ENCODE measurements at places on chromosomes 3 and 15.

GRCh38 chr3:38067508-38068233, 28.7 kb downstream of the DLEC1 start:
- DNase-seq: no peak

DNA sequence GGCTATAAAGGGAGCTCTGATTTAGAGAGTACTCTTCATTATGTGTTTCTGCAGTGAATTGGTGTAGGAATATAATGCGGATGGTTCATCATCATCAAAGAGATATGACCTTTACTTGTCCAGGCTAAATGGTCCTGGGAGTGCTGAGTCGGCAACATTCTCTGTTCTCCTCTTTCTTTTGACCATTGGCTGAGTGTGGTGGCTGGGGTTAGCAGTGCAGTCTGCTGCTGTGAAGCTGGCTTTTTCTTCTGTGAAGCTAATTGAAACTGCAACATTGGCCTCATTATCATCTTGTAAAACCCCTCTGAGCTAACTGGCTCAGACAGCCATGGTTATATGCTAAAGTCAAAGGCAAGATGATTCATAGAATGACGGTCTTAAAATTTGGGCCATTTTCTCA, 83.8 kb downstream of the THRB start:
- DNase-seq: no peak

DNA sequence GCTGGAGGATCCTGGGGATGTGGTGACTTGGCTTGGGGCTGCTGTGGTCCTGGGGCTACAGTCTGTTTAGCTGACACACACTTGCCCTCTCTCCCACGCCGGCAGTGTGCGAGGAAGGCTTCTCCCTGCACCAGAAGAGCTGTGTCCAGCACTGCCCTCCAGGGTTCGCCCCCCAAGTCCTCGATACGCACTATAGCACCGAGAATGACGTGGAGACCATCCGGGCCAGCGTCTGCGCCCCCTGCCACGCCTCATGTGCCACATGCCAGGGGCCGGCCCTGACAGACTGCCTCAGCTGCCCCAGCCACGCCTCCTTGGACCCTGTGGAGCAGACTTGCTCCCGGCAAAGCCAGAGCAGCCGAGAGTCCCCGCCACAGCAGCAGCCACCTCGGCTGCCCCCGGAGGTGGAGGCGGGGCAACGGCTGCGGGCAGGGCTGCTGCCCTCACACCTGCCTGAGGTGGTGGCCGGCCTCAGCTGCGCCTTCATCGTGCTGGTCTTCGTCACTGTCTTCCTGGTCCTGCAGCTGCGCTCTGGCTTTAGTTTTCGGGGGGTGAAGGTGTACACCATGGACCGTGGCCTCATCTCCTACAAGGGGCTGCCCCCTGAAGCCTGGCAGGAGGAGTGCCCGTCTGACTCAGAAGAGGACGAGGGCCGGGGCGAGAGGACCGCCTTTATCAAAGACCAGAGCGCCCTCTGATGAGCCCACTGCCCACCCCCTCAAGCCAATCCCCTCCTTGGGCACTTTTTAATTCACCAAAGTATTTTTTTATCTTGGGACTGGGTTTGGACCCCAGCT, 2.9 kb upstream of the FES start:
- no peak for DNase-seq

GRCh38 chr15:98369081-98369716, 279.1 kb upstream of the IGF1R start:
- DNase-seq: no peak

DNA sequence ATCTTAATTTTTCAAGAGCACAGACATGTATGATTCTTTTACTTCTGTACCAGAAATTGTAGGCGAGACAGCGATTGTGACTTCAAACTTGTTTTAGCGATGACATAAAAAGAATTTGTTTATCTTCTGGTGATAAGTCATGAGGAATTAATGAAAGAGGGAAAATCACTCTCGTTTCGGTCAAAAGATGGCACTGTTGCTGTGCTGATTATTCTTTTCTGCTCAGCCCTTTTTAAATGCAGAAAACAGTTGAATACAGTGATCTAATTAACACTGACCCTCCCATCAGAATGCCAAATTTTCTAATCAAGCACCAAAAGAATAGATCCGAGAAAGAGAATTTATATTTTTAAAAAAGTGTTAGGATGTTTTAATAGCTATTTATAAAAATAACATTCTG, 52.6 kb downstream of the NSUN3 start:
- DNase-seq: no peak

DNA sequence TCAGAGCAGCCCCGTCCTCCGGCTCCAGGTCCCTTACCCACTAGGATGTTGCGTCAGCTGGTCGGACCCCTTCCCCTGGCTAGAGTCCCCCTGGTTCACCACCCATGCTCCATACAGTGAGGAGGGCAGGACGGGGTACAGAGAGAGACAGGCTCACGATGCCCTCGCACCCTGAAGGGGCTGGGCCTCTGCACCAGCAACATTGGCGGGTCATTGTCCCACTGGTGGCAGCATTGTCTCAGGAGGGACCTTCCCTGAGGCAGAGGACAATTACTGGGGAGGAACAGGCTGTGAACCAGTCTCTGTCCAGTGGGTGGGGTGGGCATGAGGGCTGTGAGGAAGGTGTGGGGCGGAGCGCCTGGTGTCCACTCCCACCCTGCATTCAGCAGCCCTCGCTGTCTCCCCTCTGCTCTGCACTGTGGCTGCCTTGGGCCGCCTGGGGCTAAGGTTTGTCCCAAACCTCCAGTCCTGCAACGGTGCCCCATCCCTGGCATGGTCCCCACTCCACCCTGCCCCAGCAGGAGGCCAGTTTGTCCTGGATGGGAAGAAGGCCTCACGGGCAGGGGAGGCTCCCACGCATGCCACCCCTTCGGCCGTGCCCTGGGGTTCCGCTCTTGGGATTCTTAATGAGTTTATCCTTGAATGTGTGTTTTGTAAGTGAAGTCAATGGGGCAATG, 48.0 kb upstream of the KLF13 start:
- DNase-seq: no peak

GRCh38 chr15:98321896-98322295, 326.4 kb upstream of the IGF1R start:
- no peak for DNase-seq

GRCh38 chr3:106070187-106070586, 201.4 kb upstream of the CBLB start:
- no peak for DNase-seq
